Stimulated activated CD4-positive, alpha-beta T cell treated with anti-CD3 and anti-CD28 coated beads, Interleukin-15, amount 100 ng/mL, for 24 hours (primary cell): ENCODE measurements at places on chromosomes 5 and 9.

DNA sequence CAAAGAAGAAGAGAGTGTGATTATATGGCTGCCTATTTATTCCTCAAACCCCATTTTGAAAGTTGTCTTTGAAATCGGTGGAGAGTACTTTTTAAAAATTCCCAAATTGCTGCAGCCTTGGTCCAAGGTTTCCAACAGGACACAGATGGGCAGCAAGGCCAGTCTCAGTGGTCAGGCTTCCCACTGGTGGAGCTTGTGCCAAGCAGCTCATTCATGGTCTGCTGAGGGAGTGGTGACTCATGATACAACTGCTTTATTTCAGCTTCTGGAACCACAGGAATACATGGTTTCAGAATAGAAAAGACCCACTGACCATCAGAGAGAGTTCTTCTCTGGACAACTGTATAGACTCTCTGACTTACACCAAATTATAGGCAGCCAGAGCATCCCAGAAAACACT lies 673.1 kb upstream of the KLF4 start:
- DNase-seq: no peak

GRCh38 chr5:94777056-94777880 lies 158.8 kb downstream of the SLF1 start:
- no peak for DNase-seq

- no peak for DNase-seq
Observed at GRCh38 chr9:94922691-94923107, 196.2 kb downstream of the AOPEP start.

GRCh38 chr9:95879591-95879990 lies 4.1 kb downstream of the ERCC6L2 start:
- DNase-seq: no peak

DNA sequence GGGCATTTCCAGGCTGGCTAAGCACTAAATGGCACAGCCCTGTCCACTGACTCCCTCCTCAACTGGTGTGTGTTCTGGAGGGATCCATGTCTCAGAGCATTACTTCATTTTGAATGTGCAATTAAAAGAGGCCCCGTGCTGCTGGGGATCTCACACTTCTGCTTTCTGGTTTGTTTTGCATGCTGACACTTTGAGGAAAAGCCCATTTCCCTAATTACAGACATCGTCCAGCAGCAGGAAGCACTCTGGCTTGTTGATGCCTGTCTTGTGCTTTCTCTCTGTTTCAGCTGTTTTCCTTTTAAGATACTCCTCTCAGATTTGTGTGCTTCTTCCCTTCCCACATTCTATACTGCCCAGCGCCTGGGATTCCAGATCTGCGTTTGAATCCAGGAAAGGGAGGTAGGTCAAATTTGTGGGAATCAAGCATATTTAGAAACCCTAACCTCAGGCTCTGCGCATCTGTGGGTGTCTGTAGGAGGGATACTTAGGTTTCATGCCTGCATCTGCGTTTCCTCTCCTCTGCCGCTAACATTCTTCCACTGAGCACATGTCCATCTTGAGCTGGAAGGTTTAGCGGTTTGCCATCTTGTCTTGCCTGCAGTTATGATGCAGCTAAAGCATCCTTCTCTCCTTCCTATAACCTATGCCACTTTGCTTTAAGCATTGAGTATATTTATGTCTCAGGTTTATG lies 25.7 kb downstream of the SYK start:
- DNase-seq: no peak
